SK-N-MC (cell line): ENCODE measurements at places on chromosomes 1 and 21.

DNA sequence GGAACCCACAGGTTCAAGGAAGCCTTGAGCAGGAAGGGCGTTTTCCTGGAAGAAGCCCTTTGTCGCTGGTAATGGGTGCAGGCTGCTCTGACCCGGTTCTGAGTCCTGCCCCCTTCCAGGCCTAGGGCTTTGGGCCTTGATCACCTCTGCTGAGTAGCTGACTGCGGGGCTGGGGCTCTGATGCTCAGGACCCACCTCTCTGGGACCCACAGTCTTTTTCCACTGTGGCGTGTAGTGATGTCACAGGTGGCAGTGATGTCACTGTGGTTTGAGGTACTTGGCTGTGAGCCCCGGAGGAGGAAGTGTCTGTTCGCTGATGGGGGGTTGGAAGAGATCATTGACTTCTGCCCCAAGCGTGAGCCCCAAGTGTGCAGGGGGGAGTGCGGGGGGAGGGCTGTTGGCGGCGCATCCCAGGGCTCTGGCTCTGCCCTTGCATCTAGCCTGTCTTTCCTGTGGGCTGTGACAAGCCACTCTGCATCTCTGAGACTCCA lies 6.9 kb downstream of the TNFRSF1B start:
- DNase-seq = no peak

DNA sequence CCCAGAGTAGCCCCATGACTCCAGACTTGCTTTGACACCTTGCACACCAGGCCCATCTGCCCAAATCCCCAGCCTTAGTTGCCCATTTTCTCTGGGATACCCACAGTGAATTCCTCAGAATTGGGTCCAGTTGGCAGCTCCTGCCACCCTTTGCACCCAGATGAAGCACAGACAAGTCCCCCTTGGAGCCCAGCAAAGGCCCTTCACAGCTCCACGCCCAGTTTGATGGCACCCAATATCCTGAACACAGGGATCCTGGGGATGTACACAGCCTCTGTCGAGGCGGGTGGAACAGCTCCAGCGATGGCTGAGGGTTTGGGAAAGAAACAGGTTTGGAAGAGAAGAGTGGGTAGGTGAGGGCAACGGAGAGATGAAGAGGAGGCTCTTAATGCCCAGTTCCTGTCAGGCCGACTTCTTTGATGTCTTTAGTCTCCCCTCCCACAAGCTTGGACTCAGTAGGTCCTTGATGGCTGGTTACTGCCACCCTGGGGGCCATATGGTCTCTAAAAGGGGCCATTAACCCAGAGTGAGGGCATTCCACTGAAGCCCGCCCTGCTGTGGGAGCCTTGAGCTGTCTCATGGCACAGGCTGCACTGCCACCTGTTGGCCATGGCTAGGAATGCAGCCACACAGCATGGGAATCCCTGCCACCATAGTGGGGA lies 21.7 kb downstream of the TMEM53 start:
- peak; percentile 22 for DNase-seq

- DNase-seq = no peak
Observed at GRCh38 chr1:15100121-15100879, 53.2 kb upstream of the TMEM51 start.

- DNase-seq = no peak
Observed at GRCh38 chr1:27726173-27727044, 648 bp downstream of the FAM76A start.

GRCh38 chr1:87812871-87813577 lies 484.3 kb downstream of the LMO4 start:
- DNase-seq = peak; percentile 20

DNA sequence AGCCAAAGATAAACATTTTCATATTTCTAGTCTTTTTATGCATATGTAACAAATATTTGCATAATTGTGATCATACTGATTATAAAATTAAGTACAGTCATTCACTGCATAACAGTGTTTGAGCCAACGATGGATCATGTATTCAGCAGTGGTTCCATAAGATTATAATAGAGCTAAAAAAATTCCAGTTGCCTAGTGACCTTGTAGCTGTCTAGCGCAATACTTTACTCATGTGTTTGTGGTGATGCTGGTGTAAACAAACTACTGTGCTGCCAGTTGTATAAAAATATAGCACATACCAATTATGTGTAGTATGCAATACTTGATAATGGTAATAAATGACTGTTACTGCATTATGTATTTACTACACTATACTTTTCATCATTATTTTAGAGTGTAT lies 2.1 kb upstream of the S100A10 start:
- no peak for DNase-seq

DNA sequence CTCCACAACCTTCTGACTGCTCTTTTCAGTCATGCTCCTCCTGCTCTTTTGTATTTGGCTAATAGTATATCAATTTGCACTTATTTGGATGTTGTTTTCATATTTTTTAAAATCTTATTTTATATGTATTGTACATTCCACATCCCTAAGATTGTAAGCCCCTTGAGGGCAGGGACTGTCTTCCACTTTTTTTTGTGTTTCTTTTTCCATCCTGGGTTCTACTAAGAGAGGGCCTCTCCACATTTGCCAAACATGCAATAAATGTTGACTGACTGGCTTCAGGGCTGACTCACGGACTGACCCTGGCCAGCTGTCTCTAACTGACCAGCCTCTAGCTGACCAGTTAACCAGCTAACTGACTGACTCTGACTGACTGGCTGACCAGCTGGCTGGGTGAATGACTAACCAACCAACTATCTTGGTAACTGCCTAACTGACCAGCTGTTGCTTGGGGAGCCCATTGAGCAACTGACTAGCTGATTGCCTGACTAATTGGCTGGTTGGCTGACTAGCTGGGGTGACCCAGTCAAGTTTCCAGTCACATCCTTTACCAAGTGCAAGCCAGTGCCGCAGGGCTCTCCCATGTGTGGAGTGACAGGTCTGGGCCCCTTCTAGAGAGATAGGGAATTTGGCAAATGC lies 16.1 kb downstream of the CSF1 start:
- DNase-seq = no peak

DNA sequence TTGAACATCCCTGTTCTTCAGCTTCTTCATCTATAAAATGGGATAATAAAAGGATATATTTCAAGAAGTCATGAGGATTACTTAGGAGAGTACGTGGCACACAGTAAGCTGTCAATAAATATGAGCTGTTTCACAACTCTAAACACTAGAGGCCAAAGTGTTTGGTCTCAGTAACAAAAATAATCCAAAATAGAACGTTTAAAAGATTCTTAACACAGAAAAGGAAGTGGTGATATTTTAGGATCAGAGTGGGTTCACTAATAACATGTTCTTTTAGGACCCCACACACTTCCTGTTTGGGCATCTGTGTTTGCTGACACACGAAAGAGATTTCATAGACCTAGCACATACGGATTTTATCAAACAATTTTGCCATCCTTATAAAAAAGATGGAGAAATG lies 32.9 kb downstream of the TNFSF18 start:
- no peak for DNase-seq

- no peak for DNase-seq
Observed at GRCh38 chr1:81805537-81806431, 5.0 kb downstream of the ADGRL2 start.

DNA sequence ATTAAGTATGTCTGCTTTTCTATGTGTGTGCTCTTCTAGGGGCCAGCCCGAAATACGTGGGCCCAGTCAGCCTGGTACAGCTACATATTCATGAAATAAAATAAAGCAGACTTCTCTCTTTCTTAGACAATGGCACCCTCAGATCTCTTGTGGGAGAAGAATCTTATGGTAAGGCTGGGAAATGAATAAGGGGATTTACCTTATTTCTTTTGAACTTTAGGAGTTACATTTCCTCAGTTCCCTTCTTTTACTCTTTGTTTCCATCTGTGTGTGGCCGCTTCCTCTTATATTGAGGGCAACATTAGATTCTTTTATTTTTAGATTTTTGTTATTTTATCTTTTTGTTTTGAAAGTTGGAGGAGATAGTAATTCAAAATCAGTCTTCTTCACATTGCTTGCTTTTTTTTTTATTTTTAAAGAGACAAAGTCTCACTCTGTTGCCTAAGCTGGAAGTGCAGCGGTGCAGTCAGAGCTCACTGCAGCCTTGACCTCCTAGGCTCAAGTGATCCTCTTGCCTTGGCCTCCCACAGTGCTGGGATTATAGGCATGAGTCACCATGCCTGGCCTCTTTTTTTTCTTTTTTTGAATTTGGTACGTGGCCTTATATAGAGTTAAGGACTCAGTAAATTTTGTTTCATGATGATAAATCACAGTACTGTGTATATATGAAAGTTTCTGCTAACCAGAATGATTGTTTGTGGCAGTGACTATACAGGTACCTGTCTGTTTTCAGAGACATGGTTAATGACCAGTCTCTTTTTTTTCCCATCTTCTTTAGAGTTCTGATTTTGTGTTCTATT lies 9.1 kb downstream of the LAMC1 start:
- DNase-seq = no peak

GRCh38 chr1:11294951-11295350 lies 22.0 kb downstream of the UBIAD1 start:
- no peak for DNase-seq

- DNase-seq = no peak
Observed at GRCh38 chr1:56985857-56986256, 20.0 kb upstream of the C8B start.

DNA sequence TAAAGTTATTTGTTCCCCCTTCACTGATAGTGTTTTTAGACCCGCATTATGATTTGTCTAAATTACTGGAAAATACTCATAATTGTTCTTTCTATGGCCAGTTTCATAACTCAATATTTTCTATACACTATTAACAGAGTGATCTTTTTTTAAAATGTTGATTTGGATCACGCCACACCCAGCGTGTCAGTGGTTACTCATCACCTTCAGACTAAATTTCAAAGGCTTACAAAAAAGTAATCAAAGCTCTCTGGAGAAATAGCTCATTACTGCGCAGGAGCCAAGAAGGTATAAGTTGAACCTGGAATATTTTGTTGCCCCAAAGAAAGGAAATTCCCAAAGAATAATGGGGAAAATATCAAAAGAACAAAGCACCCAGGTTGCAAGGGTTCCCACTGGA lies 104.9 kb downstream of the EVI5 start:
- DNase-seq = no peak

- no peak for DNase-seq
Observed at GRCh38 chr21:14620152-14620551, 74.0 kb upstream of the SAMSN1 start.

- no peak for DNase-seq
Observed at GRCh38 chr1:53410100-53410541, 49.1 kb upstream of the DMRTB1 start.

GRCh38 chr1:160130486-160130885 lies 14.9 kb downstream of the ATP1A2 start:
- DNase-seq = no peak

GRCh38 chr1:171898941-171899340 lies 57.6 kb downstream of the DNM3 start:
- no peak for DNase-seq

DNA sequence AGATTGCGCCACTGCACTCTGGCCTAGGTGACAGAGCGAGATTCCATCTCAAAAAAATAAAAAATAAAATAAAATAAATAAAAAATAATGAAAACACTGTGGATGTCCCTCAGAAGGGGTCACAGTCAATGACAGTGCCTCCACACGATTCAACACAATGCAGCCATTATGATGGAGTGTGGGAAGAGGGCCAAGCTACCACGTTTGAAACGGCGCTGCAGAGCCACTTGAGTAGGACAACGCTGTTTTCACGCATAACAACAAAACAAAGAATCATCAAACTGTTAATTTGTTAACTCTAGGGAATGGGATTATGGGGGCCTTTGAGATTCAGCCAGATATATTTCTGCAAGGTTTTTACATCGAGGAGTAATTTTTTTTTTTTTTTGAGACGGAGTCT lies 36.5 kb downstream of the NKAIN1 start:
- no peak for DNase-seq

GRCh38 chr1:63863145-63863544 lies 89.3 kb downstream of the ROR1 start:
- no peak for DNase-seq

DNA sequence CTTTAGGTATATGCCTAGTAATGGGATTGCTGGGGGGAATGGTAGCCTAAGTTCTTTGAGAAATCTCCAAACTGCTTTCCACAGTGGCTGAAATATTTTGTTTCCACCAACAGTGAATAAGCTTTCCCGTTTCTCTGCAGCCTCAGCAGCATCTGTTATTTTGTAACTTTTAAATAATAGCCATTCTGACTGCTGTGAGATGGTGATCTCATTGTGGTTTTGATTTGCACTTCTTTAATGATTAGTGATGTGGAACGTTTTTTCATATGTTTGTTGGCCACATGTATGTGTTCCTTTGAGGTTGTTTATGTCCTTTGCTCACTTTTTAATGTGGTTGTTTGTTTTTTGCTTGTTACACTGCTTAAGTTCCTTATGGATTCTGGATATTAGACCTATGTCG lies 237.4 kb downstream of the CENPF start:
- no peak for DNase-seq

DNA sequence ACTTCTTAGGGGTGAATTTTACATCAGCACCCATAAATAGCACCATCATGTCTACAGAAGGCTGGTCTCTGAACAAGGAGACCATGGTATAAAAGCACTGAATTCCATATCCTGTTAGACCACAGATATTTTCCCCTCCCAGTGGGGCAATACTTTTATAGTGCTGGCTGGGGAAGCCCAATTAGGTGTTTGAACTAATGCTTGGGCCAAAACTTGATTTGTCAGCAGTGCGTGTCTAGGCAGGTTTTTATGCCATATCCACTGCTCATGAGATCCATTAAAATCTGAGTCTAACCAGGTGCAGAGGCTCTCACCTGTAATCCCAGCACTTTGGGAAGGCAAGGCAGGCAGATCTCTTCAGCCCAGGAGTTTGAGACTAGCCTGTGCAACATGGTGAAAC lies 623.0 kb downstream of the NPHP4 start:
- no peak for DNase-seq

GRCh38 chr1:236351875-236352573 lies 42.1 kb upstream of the EDARADD start:
- no peak for DNase-seq

- DNase-seq = no peak
Observed at GRCh38 chr1:30514945-30515344, 208.4 kb downstream of the MATN1 start.

- DNase-seq = peak; percentile 72
Observed at GRCh38 chr1:90291431-90292216, 296.7 kb downstream of the ZNF326 start.

GRCh38 chr1:30089024-30089430 lies 634.4 kb downstream of the MATN1 start:
- DNase-seq = no peak

- no peak for DNase-seq
Observed at GRCh38 chr1:201371792-201372191, 5.7 kb downstream of the TNNT2 start.
